Glomerular endothelial cell (primary cell): ENCODE measurements at places on chromosomes 7 and 10. TPM values are rescaled to one million over a fixed set of nuclear protein-coding genes. Genes with fewer than 3 reads are reported as not detected.

The AASS gene
- total RNA-seq = 15.1 and 15.2 TPM in 2 replicates

The KEL gene
- total RNA-seq = 0.18 TPM in 1 of 2 replicates, not detected in the other

The LRMDA gene
- total RNA-seq = 19.8 and 25.7 TPM in 2 replicates

The CYTH3 gene
- total RNA-seq = 21.1 and 30.7 TPM in 2 replicates

The SIRT1 gene
- 6.1 and 9.5 TPM in 2 replicates for total RNA-seq

The CHN2 gene
- 6.9 and 7.0 TPM in 2 replicates for total RNA-seq

The GIMAP5 gene
- total RNA-seq = 27.1 and 28.6 TPM in 2 replicates

The SMO gene
- 6.2 and 6.5 TPM in 2 replicates for total RNA-seq

The SPDYE6 gene
- total RNA-seq = not detected in 2 replicates

The GUSB gene
- total RNA-seq = 12.0 and 38.0 TPM in 2 replicates

The SSMEM1 gene
- total RNA-seq = not detected in 2 replicates

DNA sequence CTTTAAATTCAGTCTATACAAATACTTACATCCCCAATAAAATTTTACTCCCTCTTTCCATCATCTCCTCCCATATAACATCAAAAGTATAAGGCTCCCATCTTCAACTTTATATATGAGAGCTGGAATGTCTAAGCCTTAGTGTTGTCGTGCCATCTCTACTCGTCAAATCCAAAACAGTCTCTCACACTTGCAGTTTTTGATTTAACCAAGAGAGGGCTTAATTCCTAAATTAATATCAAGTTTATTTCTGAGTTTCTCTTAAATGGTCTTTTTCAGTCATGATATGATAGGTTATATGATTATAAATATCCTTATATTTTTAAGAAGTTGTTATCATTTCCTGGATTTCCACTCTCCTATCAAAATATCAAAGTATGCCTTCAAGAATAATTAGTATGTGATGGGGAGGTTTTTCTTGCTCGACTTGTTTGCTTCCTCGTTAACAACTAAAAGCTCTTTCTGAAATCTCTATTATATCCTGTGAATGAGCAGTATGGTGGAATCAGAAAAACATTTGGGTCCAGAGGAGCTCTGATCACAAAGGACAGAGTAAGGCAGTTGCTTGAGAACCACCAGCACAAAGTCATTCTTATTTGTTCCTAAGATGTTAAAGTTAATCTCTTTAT lies 12.5 kb upstream of the LIPK start:
- DNase-seq = no peak

DNA sequence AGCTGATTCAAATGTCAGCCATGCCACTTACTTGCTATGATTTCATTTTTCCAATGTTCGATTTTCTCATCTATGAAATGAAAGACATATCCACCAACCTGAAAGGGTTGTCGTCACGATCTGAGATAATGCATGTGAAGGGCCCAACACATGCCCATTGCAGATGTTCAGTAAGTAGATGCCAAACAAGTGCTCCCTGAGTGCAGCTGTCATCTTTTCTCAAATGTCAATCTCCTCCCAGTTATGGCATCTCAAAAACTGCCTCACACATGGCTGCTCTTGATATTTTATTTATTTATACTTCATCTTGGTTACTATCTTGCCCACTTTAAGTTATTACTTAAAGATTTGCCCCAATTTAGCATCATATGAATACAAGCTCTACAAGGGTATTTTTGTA lies 16.8 kb downstream of the CPEB3 start:
- no peak for DNase-seq

- no peak for DNase-seq
Observed at GRCh38 chr10:26214551-26215395, 1.8 kb upstream of the GAD2 start.

- DNase-seq = no peak
Observed at GRCh38 chr10:110915035-110915434, 3.9 kb downstream of the BBIP1 start.

DNA sequence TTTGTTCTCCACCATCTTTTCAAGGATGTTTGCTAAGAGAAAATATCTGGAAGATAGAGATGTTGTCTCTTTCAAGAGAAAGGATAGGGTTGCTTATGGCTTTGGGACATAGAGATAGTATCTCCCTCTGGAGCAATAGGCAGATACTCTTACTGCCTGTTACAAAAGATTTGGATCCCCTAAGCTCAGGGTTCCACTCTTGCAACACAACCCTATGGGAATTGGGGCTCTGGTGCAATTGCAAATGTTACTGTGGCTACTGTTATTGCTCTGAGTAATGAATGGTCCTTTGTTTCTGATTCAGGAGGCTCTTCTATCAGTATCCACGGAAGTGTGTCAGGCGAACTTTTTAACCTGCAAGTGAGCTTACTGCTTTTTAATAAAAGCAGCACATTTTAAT lies 88.8 kb downstream of the GPR85 start:
- DNase-seq = no peak

DNA sequence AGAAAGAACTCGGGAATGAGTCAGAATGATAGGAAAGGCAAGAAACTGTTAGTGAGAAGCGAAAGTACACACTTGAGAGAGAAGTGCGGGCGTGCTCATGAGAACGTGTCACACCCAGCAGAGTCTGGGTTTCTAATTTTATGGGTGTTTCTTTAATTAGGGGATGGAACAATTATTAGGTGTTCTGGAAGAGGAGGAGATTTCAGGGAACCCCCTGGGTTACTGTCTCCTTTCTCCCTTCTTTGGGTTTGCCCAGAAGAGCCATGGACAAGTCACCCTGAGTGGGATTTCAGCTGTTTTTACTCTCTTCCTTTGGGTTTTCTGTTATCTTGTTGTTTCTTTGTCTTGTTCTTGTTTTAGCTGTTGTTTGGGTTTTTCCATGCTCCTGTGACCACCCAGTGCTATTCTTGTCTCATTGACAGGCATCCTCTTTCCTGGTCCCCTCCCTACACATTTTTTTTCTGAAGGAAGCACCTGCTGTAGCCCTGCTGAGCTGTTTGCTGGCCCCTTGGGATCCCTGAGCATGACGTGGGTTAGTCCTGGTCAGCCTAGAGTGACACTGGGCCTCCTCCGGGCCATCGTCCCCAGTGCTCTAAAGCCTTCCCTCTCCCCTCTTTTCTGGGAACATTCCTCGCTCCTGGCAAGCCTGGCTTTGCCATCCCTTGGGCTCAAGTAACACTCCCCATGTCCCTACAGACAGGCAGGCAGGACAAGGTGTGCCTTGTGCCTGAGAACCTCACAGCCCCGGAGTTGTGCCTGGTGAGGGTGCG lies 3.5 kb downstream of the SH2D4B start:
- no peak for DNase-seq

- no peak for DNase-seq
Observed at GRCh38 chr7:90708841-90709317, 112.8 kb downstream of the CDK14 start.

DNA sequence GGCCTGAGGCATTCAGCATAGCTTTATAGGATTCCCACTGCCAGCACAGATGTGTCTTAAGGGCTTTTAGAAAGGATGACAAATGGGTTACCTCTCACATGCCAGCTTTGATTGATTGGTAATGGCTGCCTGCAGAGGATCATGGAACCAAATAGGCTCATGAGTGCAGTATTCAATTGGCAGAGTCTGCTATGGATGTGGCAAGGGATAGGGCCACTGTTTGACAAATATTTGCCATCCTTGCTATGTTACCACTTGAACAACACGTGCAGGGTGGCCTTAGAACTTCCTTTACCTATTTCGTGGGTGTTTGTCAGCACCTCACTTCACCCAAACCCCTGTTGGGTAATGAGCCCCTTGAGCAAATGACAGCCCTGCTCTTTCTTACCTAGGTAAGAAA lies 139.2 kb downstream of the C10orf105 start:
- no peak for DNase-seq

GRCh38 chr10:79181227-79181626 lies 112.5 kb downstream of the ZMIZ1 start:
- DNase-seq = no peak

GRCh38 chr10:64174666-64175255 lies 653.6 kb downstream of the REEP3 start:
- no peak for DNase-seq

DNA sequence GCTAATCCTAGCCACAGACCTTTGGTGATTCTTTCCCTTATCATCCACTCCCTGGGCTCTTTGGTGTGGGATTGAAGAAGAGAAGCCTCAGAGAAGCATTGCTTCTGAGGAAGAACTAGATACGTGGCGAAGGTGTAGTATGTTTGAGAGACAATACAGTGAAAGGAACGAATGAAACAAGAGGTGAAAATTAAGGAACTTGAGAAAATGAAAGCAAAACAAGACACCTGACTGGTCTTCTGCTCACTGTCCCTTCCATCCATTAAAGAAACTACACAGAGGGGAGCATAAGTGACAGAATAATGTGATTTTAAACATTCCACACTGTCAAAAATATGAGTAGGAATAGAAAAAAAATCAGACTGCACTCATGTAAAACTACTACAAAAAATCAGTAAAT lies 219.6 kb upstream of the NPSR1 start:
- DNase-seq = no peak

DNA sequence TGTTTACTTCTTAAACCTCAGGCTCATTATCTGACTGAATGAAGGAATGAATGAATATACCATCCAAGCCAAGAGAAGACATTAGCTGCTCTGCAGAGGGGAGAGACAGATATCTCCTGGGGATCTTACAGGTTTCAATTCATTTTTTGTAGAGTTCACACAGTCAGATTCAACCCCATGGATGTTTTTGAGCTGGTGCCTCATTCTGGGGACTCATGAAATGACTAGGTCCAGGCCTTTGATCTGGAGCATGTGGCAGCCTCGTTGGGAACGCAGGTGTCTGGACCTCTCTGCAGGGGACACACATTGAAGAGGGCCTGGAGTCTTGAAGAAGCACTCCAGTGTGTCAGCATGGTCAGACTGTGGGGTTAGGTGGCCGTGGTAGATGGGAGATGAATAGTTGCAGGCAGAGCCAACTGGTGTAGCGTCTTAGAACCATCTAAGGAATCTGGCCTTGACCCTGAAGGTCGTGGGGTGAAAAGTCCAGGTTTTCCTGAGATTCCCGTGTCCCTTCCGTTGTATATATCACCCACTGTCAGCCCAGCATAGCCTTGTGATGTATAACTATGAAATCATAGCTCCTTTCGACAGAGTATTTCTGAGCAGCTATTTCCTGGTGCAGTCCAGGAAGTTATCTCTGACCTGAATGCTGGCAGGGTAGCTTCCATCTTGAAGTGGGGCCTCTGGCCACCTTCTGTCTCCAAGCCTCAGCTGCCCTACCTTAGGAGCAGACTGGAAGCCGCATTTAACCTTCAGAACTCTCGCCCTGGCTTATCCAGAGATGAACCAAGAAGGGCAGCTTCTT lies 22.3 kb downstream of the BTBD16 start:
- no peak for DNase-seq

GRCh38 chr10:63618552-63618951 lies 97.4 kb downstream of the REEP3 start:
- DNase-seq = no peak

GRCh38 chr7:87345962-87346371 lies 503 bp downstream of the CROT start:
- no peak for DNase-seq

- no peak for DNase-seq
Observed at GRCh38 chr10:28837613-28838390, 160.5 kb downstream of the BAMBI start.

DNA sequence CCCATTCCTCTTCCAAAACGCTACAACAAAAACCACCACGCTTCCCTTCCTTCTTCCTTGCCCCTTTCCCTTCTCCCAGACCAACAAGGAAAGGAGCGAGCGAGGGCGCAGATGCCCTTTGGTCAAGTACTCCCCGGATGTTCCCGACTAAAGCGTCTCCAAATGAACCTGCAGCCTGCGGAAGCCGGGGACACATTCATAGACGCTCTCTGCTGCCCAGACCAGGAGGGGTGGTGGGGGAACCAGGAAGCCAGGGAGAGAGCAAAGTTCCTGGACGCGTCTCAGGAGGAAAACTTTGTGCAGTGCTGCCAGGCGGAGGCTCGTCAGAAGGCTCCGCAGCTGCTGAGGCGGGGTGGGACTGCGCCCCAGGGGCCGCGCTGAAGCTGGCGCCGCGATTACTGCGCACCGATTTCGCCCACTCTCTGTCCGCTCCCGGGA lies 754 bp downstream of the SEMA3D start:
- no peak for DNase-seq

DNA sequence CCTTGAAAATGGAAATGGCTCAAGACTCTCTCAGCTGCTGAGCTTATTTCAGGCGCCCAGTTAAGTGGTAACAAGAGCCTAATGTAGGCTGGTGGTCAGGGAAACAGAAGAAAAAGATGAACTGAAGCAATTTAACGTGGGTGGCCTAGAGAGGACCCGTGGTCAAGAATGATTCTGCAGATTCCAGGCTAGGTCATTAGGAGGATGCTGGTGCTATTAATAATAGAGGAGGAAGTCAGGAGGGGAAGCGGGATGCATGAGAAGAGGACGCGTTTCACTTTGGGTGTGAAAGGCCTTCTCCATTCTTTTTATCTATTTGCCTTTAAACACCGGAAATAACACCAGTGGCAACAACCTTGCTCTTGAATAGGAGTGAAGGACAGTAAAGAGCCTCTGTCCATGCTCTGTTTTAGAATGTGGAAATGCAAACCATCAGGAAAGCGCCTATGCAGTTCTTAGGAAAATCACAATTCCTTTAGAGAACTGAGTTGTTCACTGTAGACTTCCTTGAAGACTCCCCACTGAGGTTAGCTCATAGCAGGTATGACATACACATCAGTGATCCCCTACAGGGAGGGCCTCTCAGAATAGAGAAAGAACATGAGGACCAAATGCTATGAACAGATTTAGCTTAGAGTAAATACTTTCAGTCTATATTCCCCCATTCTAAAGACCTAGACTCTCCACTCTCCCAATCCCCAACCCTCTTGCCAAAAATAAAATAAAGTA lies 8.6 kb downstream of the LIPA start:
- no peak for DNase-seq

DNA sequence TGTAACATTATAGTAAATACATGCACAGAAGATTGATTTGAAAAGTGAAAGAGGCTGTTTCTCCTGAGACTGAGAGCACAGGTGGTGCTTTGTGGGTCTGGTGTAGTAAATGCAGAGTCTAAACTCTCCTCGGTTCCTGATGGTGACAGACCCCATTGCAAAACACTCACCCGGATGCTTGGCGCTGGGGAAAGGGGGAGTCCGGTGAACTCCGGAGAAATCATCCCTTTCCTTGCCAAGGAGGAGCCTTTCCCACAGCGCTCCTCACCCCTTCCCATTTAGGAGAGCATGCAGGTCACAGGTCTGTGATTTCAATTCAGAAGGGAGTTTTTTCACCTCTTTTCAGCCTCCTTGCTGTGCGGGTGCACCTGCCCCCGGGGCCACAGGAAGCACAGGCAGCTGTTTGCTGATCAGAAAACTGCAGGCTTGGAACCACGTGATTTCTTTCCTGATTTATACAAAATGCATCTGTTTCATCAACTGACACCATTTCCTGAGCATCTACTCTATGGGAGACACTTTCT lies 75.6 kb upstream of the LYZL2 start:
- no peak for DNase-seq
